ENCODE measurements at places on chromosomes 3 and 15.
A peak's percentile ranks its signal among the peaks of the same experiment; 100 is the strongest.

DNA sequence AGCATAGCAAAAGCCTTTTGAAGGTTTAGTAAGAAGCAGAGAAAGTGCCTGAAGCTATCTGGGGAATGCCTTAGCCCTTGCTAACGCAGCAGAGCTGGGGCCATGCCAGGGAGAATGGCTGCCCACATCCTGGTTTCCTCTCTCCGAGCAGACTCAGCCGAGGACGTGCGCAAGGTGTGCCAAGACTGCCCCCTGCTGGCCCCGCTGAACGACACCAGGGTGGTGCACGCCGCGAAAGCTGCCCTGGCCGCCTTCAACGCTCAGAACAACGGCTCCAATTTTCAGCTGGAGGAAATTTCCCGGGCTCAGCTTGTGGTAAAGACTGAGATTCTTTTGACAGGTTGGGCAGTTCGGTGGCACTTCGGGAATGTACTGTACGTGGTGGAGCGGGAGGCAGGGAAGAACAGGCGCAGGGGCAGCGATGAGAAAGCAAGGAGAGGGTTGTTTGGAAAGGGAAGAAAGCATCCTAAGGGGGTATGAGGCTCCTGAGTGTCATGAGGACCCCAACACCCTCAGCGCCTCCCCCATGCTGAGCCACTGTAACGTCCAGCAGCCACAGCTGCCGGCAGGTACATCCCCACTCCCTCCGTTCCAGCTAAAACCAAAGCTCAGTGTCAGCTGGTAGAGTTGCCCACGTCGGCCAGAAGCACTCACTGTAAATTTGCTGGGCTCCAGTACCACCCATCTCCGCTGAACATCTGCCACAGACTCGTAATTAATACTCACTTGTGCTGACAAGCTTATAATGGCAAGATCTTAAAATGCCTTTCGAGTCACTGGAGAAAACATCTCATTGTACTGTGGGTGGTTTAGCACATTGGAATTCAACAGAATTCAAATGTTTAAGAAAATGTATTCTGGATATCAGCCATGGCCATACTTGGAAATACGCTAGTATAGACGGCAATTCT, 4.4 kb downstream of the AHSG start:
- peak; percentile 75 for DNase-seq

- DNase-seq = no peak
Measured at GRCh38 chr3:72820415-72820814, 27.8 kb downstream of the SHQ1 start.

- DNase-seq = no peak
Measured at GRCh38 chr3:76310667-76311066, 525.3 kb upstream of the ZNF717 start.

DNA sequence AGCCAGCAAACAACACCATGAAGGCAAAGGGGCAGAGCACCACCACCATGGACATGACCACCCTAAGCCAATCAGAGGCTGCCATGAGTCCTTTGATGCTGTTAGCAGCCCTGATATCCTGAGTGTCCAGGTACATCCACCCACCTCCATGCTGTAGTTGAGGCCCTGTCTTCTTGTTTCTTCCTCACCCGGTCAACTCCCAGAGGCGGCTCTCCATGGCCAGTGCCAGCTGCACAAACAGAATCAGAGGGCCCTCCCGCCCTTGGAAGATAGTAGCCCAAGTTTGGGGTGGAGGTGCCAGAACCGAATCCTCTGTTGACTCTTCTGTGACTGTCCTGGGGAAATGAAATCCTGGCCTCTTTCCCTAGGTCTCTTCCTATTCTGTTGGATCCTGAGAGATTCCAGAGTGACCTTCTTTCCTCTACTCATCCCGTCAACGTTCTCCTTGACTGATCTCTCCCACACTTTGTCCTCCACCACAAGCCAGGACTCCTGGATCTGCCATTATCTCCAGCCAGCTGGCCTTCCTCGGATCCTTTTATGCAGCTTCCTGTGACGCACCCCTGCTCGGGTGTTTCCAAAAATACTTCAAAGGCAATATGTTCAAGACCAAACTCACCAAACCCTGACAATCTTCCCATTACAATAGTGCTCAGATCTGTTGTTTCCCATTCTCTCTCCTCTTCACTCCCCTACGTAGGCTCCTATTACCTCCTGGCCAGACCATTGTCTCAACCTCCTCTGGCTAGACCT, 45.4 kb upstream of the DLG1 start:
- DNase-seq = no peak

- no peak for DNase-seq
Measured at GRCh38 chr3:10950476-10951294, 41.9 kb upstream of the SLC6A1 start.

DNA sequence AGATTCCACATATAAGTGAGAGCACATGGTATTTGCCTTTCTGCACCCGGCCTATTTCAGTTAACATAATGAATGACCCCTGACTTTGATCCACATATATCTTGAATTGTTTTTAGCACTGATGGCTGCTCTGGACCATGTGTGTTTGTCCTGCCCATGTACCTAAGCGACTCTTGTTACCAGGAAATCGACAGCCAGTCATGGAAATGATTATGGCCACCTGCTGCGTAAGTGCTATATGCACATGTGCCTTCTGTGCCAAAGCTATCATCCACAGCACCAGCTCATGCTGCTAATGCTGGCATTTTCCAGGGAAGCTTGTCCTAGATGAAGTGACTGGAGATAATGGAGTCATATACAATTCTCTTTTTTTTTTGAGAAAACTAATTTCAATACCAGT, 103.7 kb downstream of the PEX5L start:
- DNase-seq = no peak

DNA sequence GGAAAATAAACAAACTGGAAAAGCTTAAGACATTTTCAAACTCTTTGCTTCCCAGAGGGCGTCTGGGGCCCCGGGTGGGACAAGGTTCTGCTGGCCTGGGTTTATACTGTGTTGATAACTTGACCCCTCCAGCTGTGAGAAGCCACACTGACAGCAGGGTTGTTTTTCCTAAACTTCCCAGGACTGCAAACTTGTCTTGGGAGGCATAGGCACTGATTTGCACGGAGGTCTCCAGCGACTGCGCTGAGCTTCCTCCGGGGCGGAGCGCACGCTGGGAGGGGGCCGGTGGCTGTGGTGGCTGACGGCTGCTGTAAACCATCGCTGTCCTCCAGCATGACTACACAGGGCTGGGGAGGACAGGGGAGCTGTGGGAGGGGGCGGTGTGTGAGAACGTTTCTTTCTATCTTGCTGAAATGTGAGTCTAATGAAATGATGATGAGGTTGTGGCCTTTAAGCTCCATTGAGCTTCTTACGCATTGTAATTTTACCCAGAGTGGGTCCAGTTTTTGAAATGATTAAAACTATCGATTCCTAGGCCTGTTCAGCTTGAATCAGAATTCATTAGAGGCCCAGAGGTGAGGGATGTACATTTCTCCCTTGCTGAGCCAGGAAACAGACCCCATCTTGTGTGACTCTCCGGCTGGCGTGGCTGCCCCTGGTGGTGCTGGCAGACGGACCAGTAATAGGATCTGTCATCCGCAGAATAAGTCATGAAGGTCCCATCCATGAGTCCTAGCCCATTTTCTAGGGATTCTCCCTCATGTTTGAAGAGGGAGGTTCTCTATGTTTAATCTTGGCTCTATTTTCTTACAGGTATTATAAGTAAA, 40.5 kb upstream of the VPS8 start:
- no peak for DNase-seq

- no peak for DNase-seq
Measured at GRCh38 chr3:55486101-55486856, 827 bp downstream of the WNT5A start.

GRCh38 chr3:14804835-14805780, 13.7 kb upstream of the FGD5 start:
- DNase-seq = no peak

- DNase-seq = no peak
Measured at GRCh38 chr3:169940470-169941181, 26.0 kb upstream of the SEC62 start.
